ENCODE measurements at places on chromosomes 1 and 21.

GRCh38 chr21:39452970-39453342, 1.2 kb downstream of the SH3BGR start:
- no peak for DNase-seq

DNA sequence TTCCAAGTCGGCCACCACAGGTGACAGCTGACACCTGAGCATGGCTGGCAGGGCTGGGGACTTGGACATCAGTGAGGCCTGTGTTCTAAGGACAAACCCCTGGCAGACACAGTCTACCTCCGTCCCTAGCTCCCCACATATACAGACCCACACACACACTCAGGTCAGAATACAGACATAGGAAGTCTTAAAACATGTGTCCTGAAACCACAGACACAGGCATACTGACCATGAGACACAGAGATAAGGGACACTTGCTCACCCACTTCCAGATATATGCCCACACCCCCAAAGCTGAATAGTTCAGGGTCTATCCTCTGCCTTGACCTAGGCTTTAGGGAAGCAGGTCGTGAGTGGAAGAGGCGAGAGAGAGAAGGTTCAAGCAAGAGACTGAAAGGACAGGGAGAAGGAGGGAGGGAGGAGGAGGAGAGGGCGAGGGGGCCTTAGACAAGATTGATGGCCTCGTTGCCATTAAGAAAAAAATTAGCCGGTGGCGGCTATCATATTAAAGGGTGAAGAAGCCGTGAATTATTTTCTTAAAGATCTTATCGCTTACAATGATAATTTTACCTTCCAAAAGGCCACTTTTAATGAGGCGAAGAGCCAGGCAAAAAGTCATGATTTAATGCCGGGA, 49.9 kb downstream of the TMEM53 start:
- no peak for DNase-seq

GRCh38 chr1:29236712-29237128, 398 bp downstream of the PTPRU start:
- DNase-seq, result no peak

DNA sequence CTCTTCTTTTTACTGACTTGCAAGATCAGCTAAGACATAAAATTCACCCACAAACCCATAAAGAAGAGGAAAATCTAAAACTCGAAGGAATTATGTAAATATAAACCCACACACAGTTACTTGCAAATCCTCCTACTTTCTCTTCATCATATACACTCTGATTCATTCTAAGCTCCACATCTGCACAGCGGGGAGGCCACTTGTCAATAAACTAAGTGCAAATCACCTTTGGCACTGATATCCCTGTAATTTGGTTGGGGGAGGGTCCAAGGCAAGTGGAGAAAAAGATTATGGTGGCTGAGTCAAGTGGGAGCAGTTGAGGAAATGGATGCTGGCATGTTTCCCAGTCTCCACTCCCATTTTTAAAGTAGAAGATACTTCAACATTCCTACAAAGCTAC, 596.5 kb downstream of the MATN1 start:
- no peak for DNase-seq

GRCh38 chr1:98388441-98388840, 273.1 kb upstream of the SNX7 start:
- no peak for DNase-seq

- DNase-seq, result peak; percentile 30
Measured at GRCh38 chr1:16162163-16162822, 6.4 kb upstream of the EPHA2 start.
